ENCODE measurements at places on chromosomes 2 and 18.
A peak's percentile ranks its signal among the peaks of the same experiment; 100 is the strongest.

- DNase-seq, result peak; percentile 6
Measured at GRCh38 chr2:240584486-240585031, 2.0 kb upstream of the CAPN10 start.

- DNase-seq, result no peak
Measured at GRCh38 chr2:66789741-66790140, 354.8 kb downstream of the MEIS1 start.

GRCh38 chr2:40507432-40507831 lies 55.5 kb upstream of the SLC8A1 start:
- no peak for DNase-seq

- no peak for DNase-seq
Measured at GRCh38 chr2:44168681-44169154, at the start of gene PPM1B. PPM1B (plus strand) TSS chr2:44168875; CDS start chr2:44201200, 32,325 bp downstream.

- no peak for DNase-seq
Measured at GRCh38 chr2:15948704-15948957, 8.3 kb downstream of the MYCN start.

- DNase-seq, result no peak
Measured at GRCh38 chr2:36748166-36748565, 51.7 kb downstream of the VIT start.

GRCh38 chr2:47945046-47945781 lies 38.9 kb upstream of the FBXO11 start:
- DNase-seq, result no peak

DNA sequence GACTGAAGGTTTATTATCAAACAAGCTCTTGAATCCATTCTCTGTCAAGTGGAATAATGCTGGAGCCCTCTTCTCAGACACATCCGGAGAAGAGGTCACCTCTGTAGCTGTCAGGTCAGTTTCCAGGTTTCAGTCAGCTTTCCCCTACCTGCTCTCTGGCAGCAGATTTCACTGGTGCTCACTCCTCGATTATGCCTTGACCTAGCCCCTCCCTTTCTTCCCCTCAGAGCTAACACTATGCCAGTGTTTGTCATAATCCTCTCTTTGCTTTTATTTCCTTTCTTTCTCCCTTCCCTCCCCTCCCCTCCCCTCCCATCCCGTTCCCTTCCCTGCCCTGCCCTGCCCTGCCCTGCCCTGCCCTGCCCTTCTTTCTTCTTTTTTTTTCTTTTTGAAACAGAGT lies 22.5 kb upstream of the PLEKHM3 start:
- no peak for DNase-seq

GRCh38 chr2:3633089-3633981 lies 24.7 kb upstream of the ALLC start:
- no peak for DNase-seq

DNA sequence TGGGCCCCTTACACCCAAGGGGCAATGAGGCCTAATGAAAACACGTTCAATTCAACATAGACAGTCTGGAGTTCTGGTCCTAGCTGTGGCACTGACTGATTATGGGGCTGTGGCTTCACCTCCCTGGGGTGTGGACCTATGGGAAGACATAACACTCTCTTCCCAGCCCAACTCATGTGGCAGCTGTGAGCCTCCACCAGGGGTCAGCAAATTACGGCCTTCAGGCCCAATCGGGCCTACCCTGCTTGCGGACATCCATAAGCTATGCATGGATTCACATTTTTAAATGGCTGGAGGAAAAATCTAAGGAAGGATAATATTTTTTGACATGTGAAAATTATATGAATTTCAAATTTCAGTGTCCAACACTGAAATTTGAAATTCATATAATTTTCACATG lies 101.3 kb downstream of the LOXHD1 start:
- DNase-seq, result peak; percentile 7

DNA sequence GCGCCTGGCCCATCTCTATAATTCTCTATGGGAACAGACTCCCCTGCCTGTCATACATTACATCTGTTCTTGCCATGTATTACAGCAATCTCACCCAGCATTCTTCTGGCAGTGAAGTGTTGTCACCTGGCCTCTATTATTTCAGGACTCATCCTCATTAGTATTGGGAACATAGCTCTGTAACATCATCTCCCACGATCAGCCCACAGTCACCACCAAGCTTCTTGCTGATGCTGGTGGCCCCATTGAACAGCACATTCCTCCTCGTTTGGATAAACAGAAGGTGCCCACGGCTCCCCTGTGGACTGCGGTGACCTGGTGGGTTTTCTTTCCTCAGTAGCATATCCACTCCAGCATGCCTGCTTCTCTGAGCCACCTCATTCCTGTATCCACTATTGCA lies 21.5 kb downstream of the CHCHD5 start:
- DNase-seq, result no peak

DNA sequence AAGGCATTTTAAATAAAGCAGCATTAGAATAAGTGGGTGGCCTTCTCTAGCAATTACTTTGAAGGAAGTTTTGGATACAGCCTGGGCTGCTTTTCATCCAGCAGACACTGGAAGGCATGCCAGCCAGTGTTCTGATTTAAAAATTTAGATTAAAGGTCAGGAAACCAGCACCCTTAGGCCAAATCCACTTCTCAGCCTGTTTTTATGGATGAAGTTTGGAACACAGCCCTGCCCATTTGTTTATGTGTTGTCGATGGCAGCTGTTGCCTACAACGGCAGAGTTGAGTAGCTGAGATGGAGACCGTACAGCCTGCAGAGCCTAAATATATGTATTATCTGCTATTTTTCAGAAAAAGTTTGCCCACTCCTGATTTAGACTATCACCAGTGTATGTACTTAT lies 313.6 kb upstream of the ACVR2A start:
- no peak for DNase-seq

DNA sequence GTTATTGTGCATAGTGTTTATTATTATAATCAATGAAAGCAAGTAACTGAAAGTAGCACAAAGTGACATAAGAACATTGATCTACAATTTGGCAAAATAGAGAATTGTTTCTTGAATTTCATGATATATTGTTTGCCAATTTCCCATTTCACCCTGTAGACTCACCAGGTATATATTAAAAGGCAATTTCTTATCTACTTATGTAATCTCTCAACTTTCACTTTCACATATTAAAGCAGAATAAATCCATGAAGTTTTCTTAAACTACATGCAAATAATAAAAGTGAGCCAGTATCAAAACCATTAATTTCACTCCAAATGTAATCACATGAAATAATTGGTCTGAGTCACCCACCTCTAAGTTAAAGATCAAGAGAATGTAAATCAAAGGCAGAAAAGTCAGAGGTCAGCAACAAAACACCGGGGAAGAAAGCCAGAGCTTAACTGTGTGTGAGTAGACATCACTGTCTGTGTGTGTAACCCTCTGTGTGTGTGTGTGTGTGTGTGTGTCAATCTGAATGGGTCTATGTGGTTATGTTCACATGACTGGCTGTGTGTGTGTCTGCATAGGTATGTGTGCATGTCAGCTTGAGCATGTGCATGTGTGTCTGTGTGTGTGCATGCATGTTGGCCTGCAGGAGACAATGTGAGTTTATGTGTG lies 44.1 kb downstream of the ZNF385B start:
- DNase-seq, result peak; percentile 1

DNA sequence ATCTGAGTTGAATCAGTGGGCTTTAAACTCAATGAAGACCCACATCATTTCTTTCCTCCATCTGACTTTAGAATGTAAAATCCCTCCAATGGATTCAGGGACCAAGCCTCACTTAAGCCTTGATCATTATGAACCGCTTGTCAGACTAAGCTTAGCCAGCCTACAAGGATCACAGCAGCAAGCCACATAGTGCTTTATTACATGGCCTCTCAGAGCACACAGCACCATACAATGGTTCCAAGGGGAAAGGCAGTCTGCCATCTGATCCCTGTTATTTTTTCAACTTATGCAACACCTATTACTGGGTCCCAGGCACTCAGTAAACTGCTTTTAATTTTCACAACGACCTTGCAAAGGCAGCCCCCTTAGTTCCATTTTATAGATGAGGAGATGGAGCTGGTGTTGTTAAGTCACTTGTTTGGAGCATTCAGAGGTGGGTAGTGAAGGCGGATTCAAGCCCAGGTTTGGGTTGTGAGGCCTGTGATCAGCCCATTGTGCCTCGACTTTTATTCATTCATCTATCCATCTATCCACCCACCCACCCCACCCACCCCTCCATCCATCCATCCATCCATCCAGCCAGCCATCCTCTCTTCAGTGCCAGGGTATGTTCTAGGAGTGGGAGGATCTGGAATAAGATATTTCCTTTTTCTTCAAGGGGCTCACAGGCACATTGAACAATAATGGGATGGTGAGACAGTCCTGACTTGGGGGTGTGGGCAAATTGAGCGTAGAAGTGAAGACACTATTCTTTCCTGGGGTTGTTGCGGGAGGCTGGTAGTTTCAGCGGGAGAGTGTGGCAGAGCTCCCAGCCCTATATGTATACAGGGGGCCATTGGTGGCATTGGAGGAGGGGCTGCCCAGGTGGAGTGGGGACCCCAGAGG lies 141.2 kb downstream of the MYCN start:
- no peak for DNase-seq

DNA sequence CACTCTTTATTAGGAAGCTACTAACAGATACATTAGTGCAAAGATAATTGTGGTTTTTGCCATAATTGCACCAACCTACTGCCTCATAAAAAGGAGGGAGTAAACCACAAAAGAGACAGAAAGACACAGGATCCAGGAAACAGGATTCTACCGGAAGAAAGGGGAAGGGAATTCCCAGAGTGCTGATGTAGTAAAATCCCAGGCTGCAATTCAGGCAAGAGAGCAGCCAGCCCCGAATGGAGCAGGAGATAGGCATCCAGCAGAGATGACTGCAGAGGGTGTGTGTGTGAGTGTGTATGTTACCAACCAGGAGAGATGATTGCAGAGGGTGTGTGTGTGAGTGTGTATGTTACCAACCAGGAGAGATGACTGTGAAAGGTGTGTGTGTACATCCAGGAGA lies 84.4 kb downstream of the KCNS3 start:
- no peak for DNase-seq

- no peak for DNase-seq
Measured at GRCh38 chr2:113093613-113093977, 25.8 kb downstream of the IL1F10 start.

DNA sequence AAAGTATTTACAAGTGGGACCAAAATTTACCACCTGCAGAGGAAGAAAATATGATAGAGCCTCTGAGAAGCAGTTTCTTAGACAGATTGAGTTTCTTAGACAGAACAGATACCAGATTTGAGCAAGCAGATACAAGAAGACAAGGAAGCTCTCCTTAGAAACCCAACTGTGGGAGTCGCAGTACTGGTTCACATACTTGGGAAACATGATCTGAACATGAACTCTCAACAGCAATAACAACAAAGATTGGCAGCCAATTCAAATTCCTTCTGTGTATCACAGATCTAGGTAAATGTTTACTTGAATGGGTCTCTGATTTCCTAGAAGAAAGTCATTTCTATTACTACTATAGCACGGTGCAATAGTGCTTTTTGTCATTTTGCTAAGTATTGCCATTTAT lies 82.1 kb downstream of the OLA1 start:
- DNase-seq, result no peak

DNA sequence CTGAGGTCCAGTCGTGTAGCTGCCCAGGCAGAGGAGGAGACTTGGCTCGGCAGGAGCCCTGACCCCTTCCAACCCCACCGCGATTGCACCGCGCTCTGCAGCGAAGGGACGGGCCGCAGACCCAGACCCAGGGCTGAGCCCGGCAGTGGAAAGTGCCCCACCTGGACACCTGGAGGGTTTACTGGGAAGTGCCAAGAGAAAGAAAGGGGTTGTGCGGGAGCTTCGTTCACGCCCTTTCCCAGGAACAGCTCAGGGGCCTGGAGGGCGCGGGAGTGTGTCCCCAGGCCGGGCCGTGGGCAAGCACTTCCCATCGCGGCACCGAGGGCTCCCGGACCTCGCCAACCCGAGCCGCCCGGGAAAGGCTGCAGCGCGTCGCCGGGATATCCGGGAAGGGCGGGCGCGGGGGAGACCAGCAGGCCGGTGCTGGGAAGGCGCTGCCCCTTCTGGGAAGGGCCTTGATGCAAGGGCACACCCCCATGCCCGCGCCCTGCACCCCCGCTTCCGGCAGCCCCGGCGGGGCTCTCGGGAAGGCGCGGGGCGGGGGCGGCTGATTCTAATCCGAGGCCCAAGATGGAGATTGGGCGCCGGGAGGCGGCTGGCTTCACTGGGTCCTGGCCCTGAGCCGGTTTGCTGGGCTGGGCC lies 36.1 kb upstream of the MRPL33 start:
- peak; percentile 59 for DNase-seq

GRCh38 chr18:49193252-49193651 lies 242.5 kb upstream of the SMAD7 start:
- DNase-seq, result no peak

DNA sequence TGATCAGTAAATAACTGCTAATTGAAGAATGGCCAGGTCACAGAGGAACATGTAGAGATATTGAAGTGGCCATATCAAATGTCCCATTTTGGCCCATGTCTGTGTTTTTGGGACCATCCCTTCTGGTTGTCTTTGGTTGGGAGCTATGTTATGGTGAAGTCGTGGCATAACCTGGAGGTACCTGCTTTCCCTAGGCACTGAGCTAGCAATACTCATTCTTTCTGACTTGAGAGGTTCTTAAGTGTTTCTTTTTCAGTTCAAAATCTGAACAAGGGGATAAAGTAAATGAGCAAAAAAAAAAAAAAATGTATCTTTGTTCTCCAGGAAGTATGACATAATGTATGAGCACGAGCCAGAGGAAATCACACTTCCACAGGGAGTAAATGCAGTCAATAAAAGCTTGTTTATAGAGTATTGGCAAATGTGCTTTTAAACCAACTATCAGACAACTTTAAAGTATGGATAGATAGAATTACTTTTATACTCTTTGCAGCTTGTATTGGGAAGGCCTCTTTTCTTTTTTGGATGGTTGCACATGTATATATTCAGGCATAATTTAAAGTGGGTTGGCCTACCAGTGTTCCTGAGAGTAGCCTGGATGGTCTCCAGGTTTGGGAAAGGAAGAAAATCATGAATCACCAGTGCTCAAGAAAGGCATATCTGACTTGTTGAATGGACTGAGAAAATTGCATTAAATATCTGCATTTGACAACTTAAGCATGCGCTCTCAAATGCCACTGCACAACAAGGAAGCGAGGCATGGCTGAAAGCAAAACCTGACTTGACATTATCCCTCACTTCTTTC lies 125.0 kb downstream of the SPHKAP start:
- DNase-seq, result no peak

GRCh38 chr2:322326-322725 lies 34.4 kb upstream of the ALKAL2 start:
- DNase-seq, result no peak

- no peak for DNase-seq
Measured at GRCh38 chr18:74248595-74248994, 43.2 kb downstream of the CYB5A start.

GRCh38 chr2:63569740-63570139 lies 18.5 kb downstream of the WDPCP start:
- DNase-seq, result no peak

DNA sequence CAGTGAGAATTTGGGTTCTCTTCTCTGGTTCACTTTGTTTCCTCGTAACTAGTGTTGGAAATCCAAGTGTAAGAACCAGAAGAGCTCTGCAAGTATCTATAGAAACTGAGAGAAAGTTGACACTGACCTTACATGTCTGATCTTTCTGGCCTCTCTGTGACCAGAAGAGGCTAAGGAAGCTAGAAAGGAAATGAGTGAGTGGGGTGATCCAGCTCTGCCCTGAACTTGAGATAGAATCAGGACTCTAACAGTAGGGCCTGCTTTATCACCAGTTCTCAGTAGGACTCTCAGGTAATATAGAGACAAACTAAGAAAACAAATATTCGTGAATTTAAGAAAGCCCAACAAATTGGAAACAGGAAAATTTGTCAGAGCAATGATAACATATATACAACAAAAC lies 441.2 kb upstream of the ZNF804A start:
- no peak for DNase-seq

Measured in CD4-positive, alpha-beta T cell treated with Interleukin-10 for 1 hour (primary cell).